ENCODE measurements at places on chromosomes 5 and 9.
A peak's percentile ranks its signal among the peaks of the same experiment; 100 is the strongest.

DNA sequence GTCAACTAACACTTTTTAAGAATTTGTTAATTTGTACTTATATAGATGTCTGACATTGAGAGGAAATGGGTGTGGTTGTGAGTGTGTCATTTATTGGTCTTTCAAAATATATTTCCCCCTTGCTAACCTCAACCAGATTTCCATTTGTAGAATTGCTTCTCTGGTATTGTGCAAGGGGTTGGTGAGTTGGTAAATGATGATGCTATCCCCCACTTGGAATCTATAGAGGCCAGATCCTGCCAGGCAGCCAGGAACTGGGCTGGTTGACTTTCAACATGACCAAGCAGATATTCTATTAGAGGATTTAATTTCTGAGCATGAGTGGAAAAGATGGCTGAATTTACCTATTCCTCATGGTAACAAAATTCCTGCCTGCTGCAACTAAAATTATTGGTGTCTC lies 306.6 kb upstream of the KIF2A start:
- DNase-seq = no peak

- DNase-seq = no peak
Measured at GRCh38 chr9:113996531-113997001, 81.5 kb downstream of the AMBP start.

GRCh38 chr5:81235287-81236072 lies 2.4 kb downstream of the CKMT2 start:
- DNase-seq = no peak

DNA sequence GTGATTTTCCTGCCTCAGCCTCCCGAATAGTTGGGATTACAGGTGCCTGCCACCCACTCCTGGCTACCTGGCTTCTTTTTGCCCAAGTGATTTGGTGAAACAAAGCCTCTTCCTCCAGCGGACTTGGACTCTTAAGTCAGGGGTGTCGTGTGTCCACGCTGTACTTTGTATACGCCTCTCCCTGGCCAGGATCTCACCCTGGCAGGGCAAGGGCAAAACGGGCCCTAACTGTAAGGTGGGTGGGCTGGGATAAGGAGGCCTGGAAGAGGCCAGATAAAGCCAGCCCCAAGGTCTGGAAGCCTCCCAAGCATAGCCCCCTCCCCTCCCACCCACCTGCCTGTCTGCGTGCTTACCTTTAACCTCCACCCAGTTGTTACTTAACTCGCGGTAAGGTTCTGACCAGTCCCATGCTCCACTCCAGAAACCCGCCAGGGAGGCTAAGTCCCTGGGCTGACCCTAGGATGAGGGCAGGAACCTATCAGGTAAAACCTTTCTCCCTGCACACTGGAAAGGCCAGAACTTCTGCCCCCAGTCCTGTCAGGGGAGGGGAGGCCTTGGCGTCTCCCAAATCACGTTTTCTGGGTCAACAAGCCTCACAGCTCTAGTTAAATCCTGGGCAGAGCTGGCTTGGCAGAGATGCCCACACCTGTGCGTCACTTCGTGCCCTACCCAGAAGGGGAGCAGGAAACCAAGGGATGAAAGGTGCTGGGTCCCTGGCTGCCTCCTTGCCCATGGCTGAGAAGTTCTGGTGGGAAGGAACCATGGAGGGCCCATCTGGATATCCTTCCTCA lies 8.4 kb downstream of the CDK9 start:
- no peak for DNase-seq

DNA sequence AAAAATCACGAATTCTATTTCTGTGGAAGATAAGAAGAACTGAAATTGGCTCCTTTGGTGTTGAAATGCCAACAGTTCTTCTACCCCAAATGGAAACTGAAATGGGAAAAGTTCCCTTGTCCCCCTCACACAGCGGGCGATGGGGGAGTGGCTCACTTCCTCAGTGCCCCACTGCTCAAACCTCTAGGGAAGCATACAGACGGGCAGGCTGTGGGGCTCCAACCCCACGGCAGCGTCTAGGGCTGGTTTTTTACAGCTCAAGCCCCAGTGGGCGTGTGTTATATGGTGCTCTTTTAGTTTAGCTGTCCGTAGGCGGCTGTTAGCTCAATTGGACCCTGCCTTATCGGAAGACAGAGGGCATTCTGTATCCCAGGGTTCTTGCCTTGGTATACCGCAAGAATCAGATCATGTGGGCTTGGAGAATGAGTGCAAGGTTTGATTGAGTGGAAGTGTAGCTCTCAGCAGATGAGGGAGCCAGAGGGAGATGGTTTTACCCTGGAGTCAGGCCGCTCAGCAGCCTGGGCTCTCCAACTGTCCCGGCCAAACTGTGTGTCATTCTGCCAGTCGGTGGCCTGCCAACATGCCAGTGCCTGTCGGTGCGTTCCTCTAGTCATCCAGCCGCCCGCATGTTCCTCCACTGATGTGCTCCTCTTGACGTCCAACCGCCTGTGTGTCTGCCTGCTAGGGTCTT lies 166.3 kb upstream of the ZNF608 start:
- DNase-seq = no peak

DNA sequence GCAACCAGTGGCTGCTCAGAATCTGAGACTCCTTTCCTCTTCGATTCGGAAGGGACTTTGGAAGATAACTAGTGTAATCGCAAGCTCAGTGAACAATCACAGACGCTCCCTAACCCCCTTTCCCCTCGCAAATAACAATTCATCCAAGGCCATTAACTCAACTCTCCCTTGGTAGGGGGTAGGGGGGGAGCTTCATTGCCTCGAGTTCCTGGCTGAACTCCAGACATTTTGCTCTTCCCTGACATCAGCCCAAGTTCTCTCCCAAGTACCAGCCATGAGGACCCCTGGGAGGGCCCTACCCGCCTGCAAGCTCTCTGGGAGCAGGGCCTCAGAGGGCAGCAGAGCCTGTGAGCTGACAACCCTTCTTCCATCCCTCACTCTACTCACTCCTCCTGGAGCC lies 8.4 kb downstream of the FAM163B start:
- no peak for DNase-seq

DNA sequence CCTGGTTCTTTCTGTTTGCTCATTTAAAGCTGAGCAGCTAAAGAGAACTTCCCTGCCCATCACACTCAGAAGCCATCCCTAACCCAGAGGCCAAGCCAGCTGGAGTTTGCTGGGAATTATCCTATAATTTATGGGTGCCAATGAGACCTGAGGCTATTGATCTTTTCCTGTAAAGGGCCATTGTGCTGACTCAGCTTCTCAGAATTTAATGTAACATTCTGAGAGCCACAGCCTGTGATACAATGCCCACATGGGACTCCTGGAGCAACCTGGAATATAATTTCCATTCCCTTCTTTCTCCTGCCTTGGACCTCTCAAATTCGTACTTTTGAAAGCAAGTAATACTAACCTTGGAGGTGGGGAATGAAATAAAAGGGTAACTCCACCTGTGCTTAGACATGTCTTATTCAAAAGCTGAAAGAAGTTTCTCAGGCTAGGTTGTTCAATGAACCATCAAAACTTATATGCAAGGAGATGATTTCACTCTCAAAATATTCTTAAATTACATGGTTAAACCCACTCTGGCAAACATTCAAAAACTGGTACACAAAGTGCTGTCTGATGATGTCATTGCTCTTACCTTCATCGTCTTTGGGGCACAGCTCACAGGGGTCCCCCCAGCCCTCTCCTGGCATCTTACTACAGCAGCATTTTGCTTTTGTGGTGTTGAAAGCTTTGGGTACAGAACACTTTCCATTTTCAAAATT lies 206.7 kb downstream of the SLC12A2 start:
- peak; percentile 12 for DNase-seq

- DNase-seq = peak; percentile 90
Measured at GRCh38 chr5:33312571-33313549, 127.9 kb upstream of the TARS1 start.

DNA sequence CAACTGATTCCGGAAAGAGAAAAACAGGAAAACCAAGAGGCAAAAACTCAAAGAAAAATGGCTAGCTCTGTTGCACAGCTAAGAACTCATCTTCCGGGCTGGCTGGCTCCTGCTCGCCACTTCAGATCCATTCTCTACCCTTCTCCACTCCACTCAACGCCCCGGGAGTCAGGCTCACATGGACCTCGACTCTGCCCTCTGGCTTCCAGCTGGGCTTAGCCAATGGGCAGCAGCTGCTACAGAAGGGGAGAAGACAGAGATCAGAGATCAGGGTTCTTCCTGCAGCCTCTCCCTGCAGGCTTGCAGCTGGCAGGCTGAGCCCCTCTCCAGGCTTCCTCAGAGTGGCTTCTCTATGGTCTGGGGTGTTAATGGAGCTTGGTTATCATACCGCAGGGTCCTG lies 187.5 kb downstream of the MED10 start:
- no peak for DNase-seq

GRCh38 chr5:9924614-9925013 lies 294.5 kb upstream of the TAS2R1 start:
- DNase-seq = peak; percentile 95

- DNase-seq = peak; percentile 64
Measured at GRCh38 chr5:79020861-79021561, 35.9 kb upstream of the ARSB start.

DNA sequence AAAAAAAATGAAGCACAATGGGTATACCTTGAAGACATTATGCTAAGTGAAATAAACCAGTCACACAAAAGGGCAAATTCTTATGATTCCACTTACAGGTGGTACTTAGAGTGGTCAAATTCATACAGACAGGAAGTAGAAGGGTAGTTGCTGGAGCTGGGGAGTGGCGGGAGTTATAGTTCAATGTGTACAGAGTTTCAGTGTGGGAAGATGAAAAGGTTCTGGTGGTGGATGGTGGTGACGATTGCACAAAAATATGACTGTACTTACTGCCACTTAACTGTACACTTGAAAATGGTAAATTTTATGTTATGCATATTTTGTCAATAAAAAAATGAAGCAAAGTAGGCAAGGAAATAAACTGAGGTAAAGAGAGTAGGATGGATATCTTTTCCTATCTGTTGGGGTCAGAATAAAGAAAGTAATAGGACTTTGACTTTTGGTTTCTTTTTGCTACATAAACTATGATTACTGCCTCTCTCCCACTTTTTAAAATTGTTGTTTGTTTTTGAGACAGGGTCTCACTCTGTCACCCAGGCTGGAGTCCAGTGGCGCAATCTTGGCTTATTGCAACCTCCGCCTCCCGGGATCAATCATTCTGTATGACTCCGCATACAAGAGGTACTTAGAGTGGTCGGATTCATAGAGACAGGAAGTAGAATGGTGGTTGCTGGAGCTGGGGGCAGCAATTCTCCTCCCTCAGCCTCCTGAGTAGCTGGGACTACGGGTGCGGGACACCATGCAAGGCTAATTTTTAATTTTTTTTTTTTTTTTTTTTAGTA lies 4.0 kb upstream of the PSAT1 start:
- no peak for DNase-seq

- no peak for DNase-seq
Measured at GRCh38 chr5:128632264-128632663, 94.2 kb upstream of the FBN2 start.

GRCh38 chr9:125887172-125887571 lies 140.0 kb downstream of the PBX3 start:
- DNase-seq = no peak

DNA sequence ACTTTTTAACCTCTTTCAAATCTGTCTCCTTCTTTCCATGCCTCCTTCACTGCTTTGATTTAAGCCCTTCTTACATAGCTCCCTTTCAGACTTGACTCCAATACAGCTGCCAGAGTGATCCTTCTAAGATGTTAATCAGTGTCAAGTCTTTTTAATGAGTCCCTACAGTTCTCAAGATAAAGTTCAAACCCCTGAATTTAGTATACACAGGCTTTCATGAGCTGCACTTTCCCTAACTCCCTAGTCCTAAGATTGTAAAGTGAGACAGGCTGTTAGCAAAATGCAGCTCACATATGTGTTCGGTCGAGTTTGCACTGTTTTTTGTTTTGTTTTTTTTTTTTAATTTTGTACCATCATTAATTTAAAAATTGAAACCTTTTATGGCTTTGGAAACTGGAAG lies 190.4 kb upstream of the VCAN start:
- no peak for DNase-seq

DNA sequence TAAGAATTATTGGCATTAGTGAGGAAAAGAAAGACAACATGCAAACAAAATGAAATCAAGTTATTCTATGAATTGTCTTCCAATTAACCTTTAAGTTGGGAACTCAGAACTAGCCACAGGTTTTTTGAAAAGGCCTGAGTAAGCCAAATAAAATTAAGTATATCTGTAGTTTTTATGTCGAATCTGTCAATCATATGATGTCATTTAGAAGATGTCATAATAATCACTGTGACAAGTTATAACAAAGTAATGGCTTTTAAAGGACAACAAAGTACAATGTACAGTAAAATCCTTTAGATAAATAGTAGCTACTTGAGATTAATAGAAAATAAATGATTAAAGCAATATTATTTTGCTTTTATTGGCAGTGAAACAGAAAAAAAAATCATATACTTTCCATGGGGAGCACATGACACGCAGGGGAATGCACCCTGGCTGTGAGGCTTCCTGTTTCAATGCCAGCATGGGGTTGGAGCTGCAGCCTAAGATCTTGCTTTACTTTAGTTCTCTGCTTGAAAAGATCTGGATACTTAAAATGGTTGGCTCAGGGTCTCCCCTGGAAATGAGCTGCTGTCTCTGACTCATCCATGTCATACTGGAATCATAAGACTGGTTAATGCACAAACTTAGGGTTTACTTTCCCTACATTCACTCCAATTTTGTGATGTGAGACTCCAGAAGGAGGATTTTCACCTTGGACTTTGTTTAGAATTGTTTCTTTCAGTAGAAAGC lies 284.3 kb downstream of the TAF11L14 start:
- no peak for DNase-seq

DNA sequence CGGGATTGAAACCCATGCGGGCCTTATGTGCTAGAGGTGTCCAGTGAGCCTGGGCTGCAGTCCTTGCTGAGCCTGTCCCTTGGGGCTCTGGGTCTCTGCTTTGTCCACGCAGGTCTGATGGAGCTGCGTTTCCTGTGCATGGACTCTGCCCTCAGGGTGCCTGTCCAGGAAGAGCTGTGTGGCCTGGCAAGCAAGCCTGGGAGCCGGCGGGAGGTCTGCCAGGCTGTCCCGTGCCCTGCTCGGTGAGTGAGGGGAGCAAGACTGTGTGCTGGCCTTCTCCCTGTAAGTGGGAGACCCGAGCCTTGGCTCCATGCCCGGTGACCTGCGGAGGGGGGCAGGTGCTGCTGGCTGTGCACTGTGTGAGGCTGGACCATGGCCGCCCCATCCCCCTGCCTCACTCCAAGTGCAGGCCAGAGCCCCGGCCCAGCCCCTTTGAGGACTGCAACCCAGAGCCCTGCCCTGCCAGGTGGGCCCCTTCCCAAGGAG lies 11.2 kb upstream of the CACFD1 start:
- no peak for DNase-seq

Measured in HFFc6 (cell line).